ENCODE measurements at places on chromosomes 3 and 15.

- no peak for DNase-seq
These were observed 16.1 kb downstream of the PDCD10 start for GRCh38 chr3:167718582-167718981.

DNA sequence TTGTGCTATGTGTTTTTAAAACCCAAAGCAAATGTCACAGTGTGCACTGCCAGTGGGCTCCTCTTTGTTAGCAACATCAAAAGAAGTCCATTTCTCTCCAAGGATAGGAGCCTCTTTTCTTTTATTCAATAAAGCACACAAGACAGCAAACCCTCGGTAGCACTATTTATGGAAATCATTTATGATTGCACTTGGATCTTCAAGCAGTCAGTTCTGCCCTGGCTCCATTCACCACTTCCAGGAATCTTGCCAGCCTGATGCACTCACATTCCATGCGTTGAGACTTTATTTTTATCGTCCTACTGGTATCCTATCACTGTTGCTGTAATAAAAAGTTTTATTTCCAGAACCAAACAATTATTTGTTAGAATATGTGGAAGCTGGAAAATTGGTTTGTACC is 412.1 kb downstream of the TBL1XR1 start:
- DNase-seq, result no peak

GRCh38 chr3:3141939-3142338 is 15.2 kb downstream of the TRNT1 start:
- DNase-seq, result no peak

DNA sequence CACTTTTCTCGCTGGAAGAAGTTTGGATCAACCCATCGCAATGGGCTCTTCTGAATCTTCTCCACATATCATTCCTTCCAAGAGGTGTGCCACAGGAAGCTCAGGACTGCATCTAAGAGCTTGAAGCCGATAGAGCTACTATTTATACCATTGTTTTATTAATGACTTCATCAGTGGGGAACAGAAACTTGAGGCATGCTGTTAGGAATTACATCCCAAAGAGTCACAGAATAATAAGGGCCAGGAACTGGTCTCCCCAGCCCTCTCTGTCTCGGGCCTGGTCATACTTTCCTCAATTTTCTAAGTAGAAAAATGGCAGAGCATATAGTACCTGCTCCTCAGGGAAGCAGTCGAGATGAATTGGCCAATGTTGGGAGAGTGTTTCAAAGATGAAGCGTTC is 16.9 kb upstream of the C15orf61 start:
- DNase-seq, result no peak

DNA sequence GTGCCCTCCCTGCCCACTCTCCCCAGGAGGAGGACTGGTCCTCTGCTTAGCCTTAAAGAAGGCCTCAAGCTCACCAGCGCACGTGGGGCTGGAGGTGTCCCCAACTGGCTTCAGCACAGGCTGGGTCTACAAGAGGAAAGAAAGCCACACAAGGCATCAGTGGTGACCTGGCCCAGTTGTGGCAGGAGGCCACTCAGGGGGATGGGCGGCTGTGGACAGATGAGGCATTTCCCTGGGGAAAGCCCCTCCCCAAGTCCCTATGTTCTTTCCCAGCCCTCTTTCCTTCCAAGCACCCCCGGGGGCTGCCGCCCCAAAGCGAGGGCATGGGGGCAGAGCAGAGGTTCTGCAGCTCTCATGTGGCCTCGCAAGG is 155.2 kb upstream of the TLE3 start:
- DNase-seq, result no peak

GRCh38 chr3:39276746-39277145 is 3.1 kb downstream of the CX3CR1 start:
- no peak for DNase-seq

- no peak for DNase-seq
These were observed 70.9 kb upstream of the MME start for GRCh38 chr3:155009217-155009616.

GRCh38 chr3:189588070-189588469 is 43.1 kb upstream of the TP63 start:
- no peak for DNase-seq

- DNase-seq, result no peak
These were observed 31.7 kb downstream of the CCR4 start for GRCh38 chr3:32983124-32983523.

- no peak for DNase-seq
These were observed 9.2 kb downstream of the DAPK2 start for GRCh38 chr15:64037116-64037515.

- no peak for DNase-seq
These were observed 28.5 kb downstream of the LHFPL4 start for GRCh38 chr3:9525078-9525477.

DNA sequence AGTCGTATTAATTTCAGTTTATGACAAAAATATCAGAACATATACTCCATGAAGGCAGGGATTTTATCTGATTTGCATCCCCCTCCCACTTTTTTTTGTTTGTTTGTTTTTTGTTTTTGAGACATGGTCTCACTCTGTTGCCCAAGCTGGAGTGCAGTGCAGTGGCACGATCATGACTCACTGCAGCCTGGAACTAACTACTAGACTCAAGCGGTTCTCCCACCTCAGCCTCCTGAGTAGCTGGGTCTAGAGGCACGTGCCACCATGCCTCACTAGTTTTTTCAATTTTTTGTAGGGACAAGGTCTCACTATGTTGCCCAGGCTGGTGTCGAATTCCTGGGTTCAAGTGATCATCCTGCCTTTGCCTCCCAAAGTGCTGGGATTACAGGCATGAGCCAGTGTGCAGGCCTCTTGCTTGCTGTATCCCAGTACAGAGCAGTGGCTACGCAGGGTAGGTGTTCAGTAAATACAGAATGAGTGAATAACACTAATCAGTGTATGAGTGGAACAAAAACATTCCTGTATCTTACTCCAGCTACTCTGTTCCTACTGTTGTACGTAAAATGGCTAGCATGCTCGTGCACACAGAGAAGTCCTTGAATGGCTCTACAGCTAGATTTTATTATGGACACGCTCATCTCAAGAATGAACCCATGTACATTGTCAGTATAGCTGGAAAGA is 272.4 kb downstream of the FOXP1 start:
- DNase-seq, result no peak

- no peak for DNase-seq
These were observed 64.7 kb downstream of the RGMA start for GRCh38 chr15:93024293-93024692.

- no peak for DNase-seq
These were observed 21.2 kb upstream of the TM4SF4 start for GRCh38 chr3:149453140-149453805.

GRCh38 chr3:2130726-2131125 is 32.1 kb downstream of the CNTN4 start:
- no peak for DNase-seq

GRCh38 chr15:42141795-42142667 is 14.4 kb downstream of the PLA2G4F start:
- no peak for DNase-seq
